ENCODE measurements at places on chromosomes 2 and 18. TPM values are rescaled to one million over a fixed set of nuclear protein-coding genes. Genes with fewer than 3 reads are reported as not detected.
A peak's percentile ranks its signal among the peaks of the same experiment; 100 is the strongest.

DNA sequence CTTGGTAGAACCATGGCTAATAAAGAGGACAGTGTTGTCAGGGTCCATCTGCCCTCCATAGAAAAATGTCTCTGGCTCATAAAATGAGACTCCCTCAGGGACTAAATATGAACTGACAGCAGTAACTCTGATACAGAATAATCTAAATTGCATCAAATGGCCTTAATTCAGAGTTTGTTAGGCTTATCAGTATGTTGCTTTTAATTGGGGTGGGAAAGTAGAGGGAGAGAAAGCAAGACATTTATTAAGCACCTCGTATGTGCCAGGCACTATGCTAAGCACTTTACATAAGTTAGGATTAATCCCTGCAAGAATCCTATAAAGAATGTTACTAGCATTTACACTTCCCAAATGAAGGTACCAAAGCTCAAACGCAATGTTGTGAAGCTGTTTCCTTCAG lies 115.2 kb downstream of the MMADHC start:
- no peak for DNase-seq
- no peaks in the 10 kb centered on the region for H3K4me1 ChIP-seq
- H3K36me3 ChIP-seq = no peaks in the 10 kb centered on the region
- no peak overlapping the region for H3K4me3 ChIP-seq

GRCh38 chr2:198033626-198034025 lies 229.2 kb downstream of the PLCL1 start:
- no peaks in the 10 kb centered on the region for H3K4me1 ChIP-seq
- no peaks in the 10 kb centered on the region for H3K36me3 ChIP-seq
- no peaks in the 10 kb centered on the region for H3K27me3 ChIP-seq
- DNase-seq = no peak
- no peak overlapping the region for H3K27ac ChIP-seq

DNA sequence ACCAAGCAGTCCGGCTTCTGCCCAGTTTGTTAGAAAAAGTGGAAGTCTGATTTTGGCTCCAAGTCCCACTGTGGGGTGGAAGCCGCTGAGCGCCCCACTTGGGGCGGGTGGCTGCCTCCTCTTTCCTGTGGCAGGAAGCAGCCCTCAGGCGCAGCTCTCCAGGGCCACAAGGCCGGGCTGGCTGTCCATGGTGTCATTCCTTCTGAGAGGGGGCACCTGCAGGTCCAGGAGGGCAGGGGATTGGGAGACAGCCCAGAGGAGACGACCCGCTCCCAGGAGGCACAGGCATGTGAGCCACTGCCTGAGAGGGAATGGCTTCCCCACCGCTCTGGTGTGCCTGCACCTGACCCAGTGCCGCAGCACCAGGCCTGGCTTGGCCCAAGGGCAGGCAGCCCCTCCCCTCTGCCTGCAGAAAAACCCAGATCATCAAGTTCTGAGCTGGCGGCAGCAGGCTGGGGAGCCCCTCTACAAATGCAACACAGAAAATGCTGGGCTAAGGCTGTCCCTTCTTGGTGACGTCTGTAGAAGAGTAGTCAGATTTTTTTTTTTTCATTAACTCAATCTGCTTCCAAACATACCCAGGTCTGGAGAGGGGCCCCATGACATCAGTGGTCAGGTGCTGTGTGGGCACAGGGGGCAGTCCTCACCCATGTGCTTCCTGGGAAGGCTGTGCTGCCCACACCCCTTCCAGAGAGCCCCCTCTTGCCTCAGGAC lies 38.4 kb downstream of the HS6ST1 start:
- no peaks in the 10 kb centered on the region for H3K36me3 ChIP-seq
- peaks cover 53% of the 10 kb centered on the region for H3K4me1 ChIP-seq
- DNase-seq = no peak
- H3K27me3 ChIP-seq = no peaks in the 10 kb centered on the region
- H3K4me3 ChIP-seq = no peak overlapping the region
- no peak overlapping the region for H3K27ac ChIP-seq

ONECUT2 gene
- 5.7 TPM for total RNA-seq

DNA sequence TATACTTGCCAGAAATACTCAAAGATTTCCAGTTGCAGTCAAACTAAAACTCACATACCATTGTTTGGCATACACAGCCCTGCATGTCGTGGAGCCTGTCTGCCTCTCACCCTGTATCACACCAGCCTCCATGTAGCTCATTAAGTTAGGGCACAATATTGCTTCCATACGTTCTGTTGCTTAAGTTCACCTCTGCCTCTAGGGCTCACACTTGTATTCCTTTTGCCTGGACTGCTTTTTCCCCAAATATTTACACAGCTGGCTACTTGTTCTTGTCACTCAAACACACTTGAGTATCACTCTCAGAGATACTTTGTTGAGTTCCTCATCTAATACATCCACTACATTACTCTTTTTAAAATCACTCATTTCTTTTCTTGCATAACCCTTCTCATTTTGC lies 83.1 kb downstream of the PTH2R start:
- H3K4me3 ChIP-seq = no peak overlapping the region
- H3K27ac ChIP-seq = no peak overlapping the region
- no peaks in the 10 kb centered on the region for H3K27me3 ChIP-seq
- no peak for DNase-seq
- H3K36me3 ChIP-seq = no peaks in the 10 kb centered on the region
- no peaks in the 10 kb centered on the region for H3K4me1 ChIP-seq

PLB1 gene
- total RNA-seq = 4.5 TPM

DNA sequence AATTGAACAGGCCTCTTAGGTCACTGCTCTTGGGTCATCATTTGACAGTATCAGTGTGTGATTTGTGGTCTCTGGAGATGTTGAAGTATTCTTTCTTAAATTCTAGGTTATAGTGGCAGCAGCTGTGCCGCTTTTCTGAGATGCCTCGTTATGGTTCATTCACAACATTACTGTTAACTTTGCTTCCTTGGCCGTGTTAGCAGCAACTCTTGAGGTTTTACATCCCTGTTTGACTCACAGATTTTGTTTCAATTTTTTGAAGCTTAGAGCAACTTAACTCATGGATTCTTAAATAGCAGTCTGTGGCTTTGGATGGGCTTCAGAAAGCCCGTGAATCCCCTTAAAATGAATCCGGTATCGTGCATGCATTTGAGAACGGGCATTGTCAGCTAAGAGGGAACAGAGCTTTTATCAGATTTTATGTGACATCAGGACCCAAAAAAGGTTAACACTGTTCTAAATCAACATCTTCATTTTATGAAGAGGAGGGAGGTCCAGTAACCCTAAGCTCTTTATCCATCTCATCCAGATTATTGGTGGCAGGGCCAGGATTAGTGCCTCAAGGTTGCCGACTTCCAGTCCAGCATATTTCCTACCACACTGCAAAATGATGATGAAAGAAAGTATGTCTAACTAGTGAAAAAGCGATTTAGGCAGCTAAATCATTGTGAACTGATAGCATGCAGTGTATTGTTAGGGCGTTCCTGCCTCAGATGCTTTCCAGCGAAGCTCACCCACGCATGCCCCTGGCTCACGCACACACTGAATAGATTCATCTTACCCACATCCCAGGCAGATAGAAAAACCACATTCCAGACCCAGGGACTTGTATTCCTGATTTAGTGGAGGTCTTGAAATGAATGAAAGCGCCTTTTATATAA lies 5.1 kb downstream of the TRIB2 start:
- no peaks in the 10 kb centered on the region for H3K36me3 ChIP-seq
- no peak overlapping the region for H3K27ac ChIP-seq
- no peak overlapping the region for H3K4me3 ChIP-seq
- H3K27me3 ChIP-seq = no peaks in the 10 kb centered on the region
- DNase-seq = no peak
- peaks cover 30% of the 10 kb centered on the region for H3K4me1 ChIP-seq

- no peaks in the 10 kb centered on the region for H3K27me3 ChIP-seq
- DNase-seq = no peak
Observed at GRCh38 chr2:175929850-175930249, 72.2 kb downstream of the LNPK start.

- no peak overlapping the region for H3K4me3 ChIP-seq
- no peaks in the 10 kb centered on the region for H3K4me1 ChIP-seq
- H3K27ac ChIP-seq = no peak overlapping the region
- DNase-seq = no peak
- H3K36me3 ChIP-seq = no peaks in the 10 kb centered on the region
- no peaks in the 10 kb centered on the region for H3K27me3 ChIP-seq
Observed at GRCh38 chr2:145538661-145539350, 1018.9 kb upstream of the ZEB2 start.

DNA sequence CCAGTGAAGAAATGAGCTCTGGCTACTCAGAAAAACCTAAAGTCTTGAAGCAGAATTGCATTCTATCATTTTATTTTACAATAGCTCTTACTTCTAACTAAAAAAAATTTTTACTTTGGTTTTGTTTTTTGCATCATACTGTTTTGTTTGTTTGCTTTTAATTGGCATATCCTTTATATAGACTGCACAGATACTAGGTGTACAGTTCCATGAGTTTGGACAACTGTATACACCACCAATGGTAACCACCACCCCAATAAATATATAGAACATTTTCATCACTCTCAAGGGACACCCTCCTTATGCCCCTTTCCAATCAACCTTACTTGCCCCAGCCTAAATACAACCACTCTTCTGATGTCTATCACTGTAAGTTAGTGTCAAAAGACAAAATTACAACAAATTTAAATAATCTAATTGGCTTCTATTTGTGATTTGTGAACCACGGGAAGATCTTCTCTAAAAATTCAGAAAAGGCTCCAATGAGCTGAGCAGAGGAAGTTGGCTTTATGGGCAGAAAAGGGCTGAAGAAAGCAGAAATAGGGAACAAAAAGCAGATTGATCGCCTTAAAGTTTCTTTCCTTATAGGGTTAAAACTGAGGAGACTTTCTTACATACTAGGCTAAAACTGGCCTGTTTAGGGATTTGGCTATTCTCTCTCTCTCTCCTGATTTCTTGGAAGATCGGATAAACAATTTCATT lies 22.2 kb upstream of the SOS1 start:
- no peak overlapping the region for H3K27ac ChIP-seq

RESP18 gene
- total RNA-seq = not detected

DNA sequence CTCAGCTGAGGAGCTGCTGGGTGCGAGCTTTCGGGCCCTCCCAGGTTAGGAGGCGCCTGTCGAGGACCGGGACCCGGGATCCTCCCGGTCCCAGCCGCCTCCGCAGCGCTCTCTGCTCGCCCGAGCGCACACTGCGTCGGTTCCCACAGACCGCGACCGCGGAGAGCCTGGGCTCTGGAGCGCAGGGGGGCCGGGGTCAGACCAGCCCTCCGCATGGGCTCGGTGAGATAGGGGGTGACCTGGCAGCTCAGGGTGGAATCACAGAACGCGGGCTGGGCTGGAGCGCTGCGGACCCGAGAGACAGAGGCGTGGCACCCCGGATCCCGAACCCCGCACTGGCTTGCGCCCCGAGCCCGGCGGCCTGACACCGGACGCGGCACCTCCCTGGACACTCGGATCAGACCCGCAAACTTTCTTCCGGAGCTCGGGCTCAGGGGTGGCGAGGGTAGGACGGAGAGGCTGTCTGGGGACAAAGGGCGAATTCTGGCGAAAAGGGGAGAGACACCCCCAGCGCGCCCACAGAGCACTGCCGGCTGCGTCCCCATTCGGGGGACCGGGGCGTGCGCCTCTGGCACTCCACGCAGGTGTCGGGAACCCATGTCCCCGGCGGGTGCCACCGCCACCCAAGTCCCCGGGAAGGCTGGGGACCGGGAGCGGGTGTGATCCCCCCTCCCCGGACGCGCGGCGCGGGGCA lies 612 bp downstream of the DIPK1C start:
- DNase-seq = no peak
- peaks cover 3% of the 10 kb centered on the region for H3K27me3 ChIP-seq
- H3K27ac ChIP-seq = no peak overlapping the region
- peak overlapping the region; percentile 23 for H3K4me3 ChIP-seq
- no peaks in the 10 kb centered on the region for H3K36me3 ChIP-seq

DNA sequence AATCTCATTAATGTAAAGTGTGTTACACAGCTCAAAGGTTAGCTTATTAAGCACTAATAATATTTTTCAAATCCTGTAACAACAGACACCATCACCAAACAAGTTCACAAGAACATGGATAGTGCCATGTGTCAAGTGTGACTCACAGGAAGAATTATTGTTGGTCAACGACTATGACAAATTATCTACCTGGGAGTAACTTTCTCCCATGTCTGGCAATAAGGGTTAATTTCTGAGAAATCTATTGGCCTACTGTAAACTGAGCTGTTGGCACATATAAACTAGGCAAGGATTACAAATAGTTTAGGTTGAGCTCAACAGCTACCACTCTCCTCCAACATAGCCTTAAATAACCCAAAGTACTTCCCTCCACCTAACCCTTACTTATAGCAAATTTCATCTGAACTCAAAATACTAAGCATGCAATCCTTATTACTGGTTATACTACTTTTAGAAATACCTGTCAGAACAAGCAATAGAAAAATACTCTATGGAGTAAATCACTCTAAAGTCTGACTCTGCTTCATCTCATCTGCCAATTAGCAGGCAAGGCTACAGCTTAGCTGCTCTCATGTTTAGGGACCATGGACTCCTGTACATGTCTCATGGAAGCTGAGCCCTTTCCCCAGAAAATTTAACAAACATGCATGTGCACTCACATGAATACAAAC lies 223.0 kb downstream of the NBAS start:
- H3K4me1 ChIP-seq = no peaks in the 10 kb centered on the region
- no peak overlapping the region for H3K4me3 ChIP-seq
- H3K27ac ChIP-seq = no peak overlapping the region

- no peak overlapping the region for H3K27ac ChIP-seq
- no peak for DNase-seq
- H3K4me3 ChIP-seq = no peak overlapping the region
- peaks cover 2% of the 10 kb centered on the region for H3K4me1 ChIP-seq
Observed at GRCh38 chr18:50360611-50361010, 14.2 kb upstream of the SKA1 start.

NCKAP5 gene
- total RNA-seq = 2.7 TPM

DNA sequence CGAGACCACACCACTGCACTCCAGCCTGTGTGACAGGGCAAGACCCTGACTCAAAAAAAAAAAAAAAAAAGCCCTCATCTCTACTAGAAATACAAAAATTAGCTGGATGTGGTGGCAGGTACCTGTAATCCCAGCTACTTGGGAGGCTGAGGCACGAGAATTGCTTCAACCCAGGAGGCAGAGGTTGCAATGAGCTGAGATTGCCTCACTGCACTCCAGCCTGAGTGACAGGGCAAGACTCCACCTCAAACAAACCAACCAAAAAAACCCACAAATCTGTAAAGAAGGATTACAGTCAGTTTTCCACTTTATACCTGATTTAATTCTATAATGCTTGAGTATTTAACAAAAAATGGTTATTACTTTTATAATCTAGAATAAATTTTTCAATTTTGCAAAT lies 9.7 kb downstream of the DARS1 start:
- no peaks in the 10 kb centered on the region for H3K4me1 ChIP-seq
- H3K4me3 ChIP-seq = no peak overlapping the region
- no peak overlapping the region for H3K27ac ChIP-seq
- H3K27me3 ChIP-seq = no peaks in the 10 kb centered on the region

GRCh38 chr2:65382776-65383357 lies 49.5 kb downstream of the SPRED2 start:
- peak overlapping the region; percentile 80 for H3K27ac ChIP-seq
- no peak overlapping the region for H3K4me3 ChIP-seq
- no peaks in the 10 kb centered on the region for H3K36me3 ChIP-seq
- DNase-seq = peak; percentile 62
- H3K4me1 ChIP-seq = peaks cover 53% of the 10 kb centered on the region
- H3K27me3 ChIP-seq = no peaks in the 10 kb centered on the region

MROH2A gene
- not detected for total RNA-seq

Data from liver (tissue), 10 donors.